ENCODE measurements at places on chromosomes 5 and 9.

GRCh38 chr9:129656795-129657390, 8.6 kb upstream of the PRRX2 start:
- DNase-seq, result no peak

DNA sequence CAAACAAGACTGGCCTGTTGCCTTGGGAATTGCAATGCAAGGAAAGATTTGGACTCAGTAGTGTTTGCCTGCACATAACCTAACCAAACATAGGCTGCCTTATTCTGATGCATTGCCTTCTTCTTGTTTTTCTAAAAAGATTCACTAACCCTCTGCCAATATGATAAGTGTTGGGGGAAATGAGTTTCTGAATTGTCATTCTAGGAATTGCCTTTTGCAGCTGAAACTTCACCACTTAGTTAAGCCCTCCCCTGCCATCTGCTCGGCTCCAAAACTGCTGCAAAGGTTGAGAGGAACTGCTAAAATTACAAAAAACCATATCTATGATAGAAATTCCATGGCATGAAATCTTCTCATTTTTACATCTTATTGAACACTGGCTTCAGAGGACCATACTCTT, 41.6 kb upstream of the SPATA31D4 start:
- no peak for DNase-seq

DNA sequence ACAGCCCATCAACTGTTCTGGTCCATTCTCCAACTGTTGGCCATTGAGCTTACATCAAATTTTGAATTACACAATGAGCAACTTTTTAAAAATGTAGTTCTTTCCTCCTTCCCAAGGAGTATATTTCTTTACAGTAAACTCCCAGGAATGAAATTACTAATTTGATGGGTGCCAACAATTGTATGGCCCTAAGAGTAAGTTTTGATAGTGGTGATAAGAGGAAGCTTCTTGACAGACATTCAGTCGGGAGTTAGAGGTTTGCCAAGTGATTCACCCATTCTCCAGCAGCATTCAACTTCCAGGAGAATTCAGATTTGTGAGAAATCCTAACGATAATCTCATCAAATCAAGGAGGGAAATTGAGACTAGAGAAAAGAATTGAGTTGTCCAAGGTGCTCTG, 579.9 kb downstream of the ACTL7B start:
- DNase-seq, result no peak

DNA sequence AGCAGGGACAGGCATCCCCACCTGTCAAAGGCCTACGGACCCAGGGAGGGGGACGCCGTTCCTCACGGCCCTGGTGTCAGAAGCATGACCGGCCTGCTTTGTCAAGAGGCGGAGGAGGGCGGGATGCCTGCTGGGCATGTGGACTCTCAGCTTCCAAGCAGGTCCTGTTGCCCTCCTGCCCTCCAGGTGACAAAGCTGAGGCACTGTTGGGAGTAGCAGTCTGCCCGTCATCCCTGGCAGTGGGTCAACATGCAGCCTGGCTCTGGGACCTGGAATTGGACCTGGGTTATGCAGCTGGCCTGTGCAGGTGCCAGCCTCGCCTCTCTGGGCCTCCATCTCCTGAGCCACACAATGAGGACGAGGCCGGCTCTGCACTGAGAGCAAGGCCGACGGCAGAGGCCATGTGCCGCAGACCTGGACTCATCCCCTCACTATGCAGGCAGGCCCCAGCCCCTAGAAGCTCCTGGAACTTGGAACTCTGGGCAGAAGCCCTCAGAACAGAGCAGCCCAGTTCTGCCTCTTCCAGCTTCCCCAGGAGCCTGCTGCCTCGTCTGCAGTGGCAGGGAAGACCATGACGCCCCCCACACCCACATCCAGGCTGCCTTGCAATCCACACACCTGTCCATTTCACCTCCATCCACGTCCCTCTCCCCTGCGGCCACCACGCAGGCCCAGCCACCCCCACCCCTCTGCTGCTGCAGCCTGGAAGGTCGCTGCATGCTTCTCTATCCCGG, 20.8 kb upstream of the FCN1 start:
- no peak for DNase-seq

DNA sequence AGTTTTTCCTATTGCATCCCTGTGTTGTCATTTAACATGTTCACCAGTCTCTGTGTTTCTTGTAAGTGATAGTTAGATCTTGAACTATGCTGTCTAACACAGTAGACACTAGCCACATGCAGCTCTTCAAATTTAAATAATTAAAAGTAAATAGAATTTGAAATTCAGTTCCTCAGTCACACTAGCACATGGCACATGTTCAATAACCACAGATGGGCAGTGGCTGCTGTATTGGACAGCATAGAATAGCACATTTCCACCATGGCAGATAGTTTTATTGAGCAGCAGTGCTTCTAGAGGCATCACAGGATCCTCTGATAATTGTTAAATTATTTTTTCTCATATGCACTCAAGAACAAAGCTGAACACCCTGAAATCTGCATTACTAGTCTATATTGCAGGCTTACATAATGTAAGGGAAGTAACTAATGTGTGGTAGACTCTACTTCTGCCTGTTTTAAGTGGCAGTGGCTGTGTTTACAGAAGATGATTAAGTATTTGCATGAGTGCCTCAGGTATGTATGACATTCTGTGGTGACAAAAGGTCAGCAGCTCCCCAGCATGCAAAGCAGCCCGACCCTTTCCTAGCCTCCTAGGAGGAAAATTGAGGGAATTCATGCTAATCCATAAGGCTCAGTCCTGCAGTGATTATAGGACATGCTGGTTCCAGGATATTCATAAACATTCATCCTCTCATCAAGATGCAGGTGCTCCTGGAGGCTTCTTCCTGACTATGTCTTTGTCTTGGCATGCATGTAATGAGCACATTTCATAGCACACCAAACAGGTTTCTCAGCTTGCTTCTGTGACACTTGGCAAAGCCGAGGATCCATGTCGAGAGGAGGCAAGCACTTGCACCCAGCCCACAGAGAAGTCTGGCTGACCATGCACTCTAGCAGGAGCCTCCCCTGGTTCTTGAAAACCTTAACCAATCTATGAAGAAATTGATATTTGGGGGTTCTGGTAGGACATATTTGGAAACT, 45.5 kb downstream of the SH3RF2 start:
- no peak for DNase-seq

DNA sequence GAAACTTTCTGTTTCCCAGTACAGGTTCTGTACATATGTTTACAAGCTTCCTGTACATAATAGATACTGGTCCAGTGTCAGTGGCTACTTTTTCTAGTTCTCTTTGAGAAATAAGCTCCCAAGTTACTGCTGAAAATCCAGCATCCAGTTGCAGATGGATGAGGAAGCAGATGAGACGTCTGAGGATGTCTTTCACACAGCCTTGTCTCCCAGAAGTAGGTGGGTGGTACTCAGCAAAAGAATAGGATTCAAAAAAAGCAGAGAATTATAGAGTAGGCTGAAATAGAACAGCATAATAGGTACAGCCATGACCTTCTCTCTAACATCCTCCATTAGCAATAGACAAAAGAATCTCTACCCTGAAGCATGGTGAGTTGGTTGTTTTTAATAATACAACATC, 77.7 kb downstream of the BRINP1 start:
- DNase-seq, result no peak

DNA sequence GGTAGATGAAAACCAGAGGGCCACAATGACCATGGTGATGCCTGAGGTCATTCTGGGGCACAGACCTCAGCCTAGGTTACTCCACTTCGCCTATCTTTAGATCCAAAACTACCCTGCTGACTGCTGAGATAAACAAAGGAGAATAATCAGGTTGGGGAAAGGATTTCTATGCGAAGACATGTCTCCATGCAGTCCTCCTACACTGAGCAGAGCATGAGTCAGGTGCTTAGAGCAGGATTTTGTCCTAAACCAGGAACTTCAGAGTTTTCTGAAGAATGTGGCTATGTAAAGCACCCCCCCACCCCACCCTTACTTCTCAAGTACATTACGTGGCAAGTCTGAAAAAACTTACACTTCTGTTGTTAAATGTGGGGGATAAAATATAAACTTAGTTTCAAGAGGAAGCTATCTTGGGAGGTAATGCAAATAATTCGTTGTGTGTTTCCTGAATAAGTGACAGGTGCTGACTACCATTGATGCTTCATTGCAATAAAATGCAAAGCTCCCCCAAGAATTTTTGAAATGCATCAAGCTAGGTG, 19.4 kb downstream of the PDCD1LG2 start:
- no peak for DNase-seq

- no peak for DNase-seq
Observed at GRCh38 chr9:105246656-105247173, 2.3 kb downstream of the SLC44A1 start.
